CD8-positive, alpha-beta memory T cell (primary cell): ENCODE measurements at places on chromosomes 16 and 17.

DNA sequence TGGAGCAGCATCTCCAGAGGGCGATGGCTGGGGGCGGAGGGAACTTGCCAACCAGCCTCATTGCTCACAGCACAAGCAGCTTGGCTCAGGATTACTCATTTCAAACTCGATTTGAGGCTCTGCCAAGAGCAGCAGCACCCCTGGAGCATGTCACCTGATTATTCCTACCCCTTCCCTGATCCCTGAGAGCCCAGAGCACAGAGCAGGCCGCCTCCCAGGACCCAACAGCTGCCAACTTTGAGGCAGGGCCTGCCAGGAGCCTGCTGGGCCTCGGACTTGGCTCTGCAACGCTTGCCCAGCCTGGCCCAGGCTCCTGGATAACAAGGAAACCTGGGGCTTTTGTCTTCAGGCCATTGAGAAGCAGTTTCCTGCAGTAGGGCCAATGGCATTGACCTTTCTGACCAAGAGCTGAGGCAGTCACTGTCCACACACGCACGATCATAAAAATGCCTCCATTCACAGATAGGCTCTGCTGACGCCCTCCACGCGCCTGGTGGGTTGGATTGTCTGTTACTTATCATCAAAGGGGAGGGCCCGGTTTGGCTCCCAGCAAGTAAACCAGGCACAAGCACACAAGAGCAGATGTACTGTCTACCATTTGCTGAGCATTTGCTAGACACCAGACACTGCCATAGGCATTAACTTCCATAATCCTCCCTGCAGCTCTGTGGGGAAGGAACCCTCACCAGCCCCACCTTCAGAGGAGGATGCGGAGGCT, 406.6 kb upstream of the EEF2KMT start:
- DNase-seq, result no peak

GRCh38 chr16:30651124-30652004, 604 bp downstream of the PRR14 start:
- peak; percentile 68 for DNase-seq

DNA sequence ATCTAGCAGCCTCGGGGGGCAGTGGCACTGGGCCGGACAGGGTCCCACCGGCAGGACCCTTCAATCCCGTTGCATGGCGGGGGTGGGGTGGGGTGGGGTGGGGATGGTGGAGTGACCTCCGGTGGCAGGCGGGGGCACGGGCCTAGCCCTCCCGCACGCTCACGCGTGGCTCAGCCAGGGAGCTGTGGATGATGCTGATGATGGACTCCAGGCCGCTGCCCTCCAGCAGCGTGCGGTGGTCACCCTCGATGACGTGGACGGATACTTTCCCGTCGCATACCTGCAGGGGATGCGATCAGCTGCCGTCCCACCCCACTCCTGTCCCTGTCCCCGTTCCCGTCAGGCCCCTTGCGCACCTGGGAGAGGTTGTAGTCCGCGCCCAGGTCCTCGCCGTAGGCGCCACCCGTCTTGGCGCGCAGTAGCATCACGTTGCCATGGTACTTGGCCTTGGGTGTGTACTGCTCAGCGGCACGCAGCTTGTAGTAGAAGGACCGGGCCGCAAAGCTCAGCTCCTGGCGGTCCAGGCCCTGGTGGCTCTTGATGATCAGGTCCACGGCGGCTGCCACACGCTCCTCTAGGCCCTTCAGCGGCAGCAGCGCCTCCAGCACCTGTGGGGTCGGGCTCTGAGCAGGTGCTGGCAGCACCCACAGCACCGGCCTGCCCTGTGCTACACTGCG, 13.5 kb upstream of the DUS1L start:
- no peak for DNase-seq

DNA sequence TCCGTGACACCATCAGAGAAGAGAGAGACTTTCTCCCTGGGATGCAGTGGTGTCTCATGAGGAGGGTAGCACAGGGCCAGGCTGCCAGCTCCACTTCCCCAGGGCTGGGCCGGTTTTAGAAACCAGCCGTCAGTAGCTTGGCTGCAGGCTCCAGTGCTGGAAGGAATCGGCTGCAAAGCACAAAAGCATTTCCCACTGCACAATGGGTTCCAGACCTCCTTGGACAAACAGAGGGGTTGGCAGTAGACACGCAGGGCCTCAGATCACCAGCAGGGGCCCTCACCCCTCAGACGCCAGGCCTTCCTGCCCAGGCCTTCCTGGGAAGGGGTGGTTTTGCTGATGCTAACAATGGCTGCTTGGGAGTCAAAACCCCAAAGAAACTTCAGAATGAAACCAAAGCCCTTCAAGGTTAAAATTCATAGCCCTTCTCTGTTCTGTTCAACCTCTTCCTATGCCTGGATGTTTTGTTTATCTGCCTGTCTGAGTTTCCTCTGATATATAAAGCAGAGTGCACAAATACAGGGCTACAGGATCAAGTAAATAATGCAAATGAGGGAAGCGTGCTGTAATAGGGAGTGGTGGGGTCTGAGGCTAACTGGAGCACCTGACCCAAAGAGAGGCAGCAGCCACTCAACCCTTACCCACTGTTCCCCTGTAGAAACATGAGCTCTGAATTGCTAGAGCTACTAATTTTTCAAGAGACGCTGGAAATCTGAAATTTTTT, 26.2 kb downstream of the TEKT5 start:
- no peak for DNase-seq

- no peak for DNase-seq
These were observed 30.8 kb downstream of the NDEL1 start for GRCh38 chr17:8466456-8466855.

GRCh38 chr16:87140211-87141200, 176.7 kb downstream of the C16orf95 start:
- no peak for DNase-seq

DNA sequence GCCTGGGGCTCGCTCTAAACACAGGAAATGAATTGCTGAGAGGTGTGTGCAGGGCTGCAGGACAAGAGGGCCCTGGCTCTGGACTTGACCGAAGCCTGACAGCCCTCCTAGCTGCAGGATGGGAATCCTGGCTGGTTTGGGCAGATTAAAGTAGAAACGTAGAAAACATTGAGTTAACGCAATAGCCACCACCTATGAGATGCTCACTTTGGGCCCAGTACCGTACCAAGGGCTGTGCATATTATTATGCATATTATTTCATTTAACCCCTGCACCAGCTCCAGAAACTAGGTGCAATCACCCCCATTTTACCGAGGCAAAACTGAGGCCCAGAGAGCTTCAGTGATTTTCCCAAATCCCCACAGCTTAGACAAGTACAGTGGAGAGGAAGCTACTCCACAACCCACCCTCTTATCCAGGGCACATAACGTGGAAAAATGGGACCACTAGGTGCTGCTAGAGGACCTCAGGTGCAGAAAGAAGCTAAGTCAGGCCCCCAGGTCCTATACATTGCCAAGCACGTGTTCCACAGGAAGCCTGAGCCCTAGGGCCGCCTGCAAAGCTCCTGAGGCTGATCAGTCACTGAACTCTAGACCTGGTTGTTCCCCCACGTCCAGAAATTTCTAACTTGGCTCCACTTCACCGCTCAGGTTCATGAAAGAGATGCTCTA, 79.2 kb downstream of the MYH11 start:
- DNase-seq, result no peak

DNA sequence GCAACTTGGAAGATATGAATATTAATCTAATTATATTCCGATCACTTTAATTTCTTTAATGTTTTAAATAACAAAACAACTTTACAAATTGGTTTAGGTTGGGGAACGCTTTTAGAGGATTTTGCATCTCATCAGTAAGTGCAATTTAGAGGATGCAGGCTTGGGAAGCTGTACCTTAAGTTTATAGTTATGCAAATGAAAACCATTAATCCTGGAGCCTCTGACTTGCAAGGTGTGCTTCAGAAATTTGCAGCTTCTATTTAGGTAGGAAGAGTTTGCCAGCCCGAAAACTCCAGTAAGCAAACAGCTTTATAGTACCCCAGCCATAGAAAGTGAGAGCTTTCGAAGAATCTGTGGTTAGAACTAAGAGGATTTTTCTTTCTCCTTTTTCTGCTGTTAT, 547.0 kb downstream of the MAF start:
- DNase-seq, result no peak

GRCh38 chr16:12258861-12259645, 282.5 kb downstream of the SNX29 start:
- no peak for DNase-seq

- DNase-seq, result no peak
These were observed 102.7 kb downstream of the METRNL start for GRCh38 chr17:83181991-83182619.

GRCh38 chr17:63918305-63918704, 334 bp downstream of the GH1 start:
- DNase-seq, result no peak

GRCh38 chr17:72125226-72125651, 4.4 kb downstream of the SOX9 start:
- DNase-seq, result no peak

- no peak for DNase-seq
These were observed 24.9 kb downstream of the KCNJ16 start for GRCh38 chr17:70099884-70100283.

GRCh38 chr16:4792951-4793513, 2.1 kb upstream of the SMIM22 start:
- DNase-seq, result no peak

DNA sequence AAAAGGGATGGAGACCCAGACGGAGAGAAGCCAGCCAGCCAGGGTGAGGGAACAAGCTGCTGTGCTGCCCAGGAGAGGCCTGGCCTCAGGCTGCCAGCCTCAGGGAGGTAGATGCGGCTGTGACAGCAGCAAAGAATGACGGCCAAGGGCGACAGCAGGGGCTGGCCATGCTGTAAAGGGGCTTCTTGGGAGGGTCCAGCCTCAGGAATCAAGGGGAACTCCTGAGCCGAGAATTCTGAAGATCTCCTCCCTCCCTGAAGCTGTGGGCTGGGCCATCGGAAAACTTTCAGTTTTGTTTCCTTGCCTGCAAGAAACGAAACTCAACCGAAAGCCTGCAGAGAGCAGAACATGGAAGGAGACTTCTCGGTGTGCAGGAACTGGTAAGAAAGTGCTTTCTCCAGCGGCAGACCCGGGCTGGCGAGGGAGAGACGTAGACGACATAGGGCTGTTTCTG, at the start of gene XAF1:
TSS of gene XAF1 (plus strand) at position 316 of the 454 bp plus-strand sequence. CDS start at position 349, 33 bp downstream.
- DNase-seq, result peak; percentile 51

- DNase-seq, result no peak
These were observed 66.6 kb upstream of the TOX3 start for GRCh38 chr16:52613508-52613907.

GRCh38 chr17:41010441-41010840, 1.5 kb upstream of the KRTAP3-1 start:
- DNase-seq, result no peak

- no peak for DNase-seq
These were observed 179.6 kb upstream of the TNRC6C start for GRCh38 chr17:77778636-77779489.

DNA sequence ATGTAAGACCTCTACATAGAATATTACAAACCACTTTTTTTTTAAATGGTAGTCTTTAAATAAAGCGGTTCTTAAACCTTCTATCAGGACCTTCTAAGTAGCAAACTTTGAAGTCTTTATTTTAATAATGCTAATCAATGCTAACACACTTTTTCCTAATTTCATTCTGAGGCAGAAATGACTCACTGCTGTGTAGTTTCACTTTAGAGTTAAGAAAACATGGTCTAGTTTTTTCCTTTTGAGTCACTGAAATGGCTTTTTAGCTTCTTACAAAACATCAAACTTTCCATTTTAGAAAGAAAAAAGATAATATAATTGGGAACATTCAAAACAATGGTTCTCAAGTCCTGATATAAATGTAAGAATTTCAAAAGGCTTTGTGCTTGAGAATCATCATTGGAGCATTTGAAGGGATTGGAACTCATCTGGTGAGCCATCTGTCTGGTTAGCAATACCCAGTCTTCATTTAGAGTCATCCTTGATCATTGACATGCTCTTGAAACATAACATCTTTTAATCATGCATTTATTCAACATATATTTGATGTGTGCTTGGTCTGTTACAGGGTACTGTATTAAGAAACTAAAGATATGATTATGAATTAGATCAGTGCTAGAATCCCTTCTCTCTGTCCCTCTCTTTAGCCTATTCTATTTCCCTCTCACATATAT, 258.3 kb upstream of the MON1B start:
- no peak for DNase-seq

DNA sequence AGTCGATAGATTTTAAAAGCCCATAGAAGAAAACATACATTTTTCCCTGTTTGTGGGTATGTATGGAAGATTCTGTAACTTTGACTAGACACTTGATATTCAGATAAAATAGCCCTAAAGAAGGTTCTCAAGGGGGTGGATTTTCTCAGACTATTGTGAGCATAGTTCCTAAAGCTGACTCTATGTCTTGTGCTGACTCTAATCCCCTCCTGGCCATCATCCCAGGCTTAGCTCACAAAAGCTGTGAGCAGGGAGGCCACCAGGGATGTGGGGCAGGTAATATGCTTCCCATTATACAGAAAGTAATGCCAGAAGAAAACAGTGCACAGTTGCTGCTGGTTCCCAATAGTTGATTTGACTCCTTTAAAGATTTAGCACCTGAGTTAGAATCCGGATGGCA, 32.0 kb downstream of the CDH13 start:
- no peak for DNase-seq

- peak; percentile 3 for DNase-seq
These were observed 1.5 kb downstream of the CDK12 start for GRCh38 chr17:39462631-39463375.

DNA sequence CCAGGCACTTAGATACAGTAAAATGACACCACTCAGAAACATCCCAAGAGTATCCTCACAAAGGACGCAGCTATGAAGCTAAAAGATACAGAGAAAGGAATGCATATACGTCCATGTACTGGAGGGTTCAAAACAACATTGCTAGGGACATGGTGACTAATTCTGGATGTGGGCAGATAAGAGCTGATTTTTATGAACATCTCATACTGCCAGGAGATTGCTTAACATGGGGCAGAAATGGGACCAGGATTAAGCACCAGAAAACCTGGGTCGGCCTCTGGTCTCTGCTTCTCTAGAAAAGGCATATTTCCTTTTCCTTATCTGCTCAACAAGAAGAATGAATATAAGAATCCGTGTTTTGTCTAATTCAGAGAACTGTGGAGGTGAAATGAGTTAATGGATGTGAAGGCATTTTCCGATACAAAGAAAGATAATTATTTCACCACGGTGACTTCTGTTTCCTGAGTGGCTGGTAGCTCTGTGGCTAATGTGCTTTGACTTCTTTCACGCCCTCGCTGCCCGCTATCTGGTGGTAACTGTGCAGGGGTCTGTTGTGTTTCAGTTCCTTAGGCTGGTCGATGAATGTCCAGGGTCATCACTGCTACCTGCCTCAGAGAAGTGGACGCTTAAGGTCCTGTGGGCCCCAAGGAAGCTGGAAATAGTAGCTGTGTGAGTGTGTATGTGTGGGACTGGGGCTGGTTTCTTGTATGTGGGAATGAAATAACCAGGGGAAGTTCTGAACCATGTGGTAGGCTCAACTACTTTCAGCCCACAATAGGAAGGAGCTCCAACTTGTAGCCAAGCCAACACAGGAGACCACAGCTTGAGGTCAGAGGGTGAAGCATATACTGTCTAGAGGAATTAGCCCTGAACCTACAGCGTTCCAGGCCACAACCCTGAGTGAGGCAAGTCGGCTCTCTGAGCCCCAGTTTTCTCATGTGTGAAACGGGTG, 15.8 kb upstream of the CCL5 start:
- peak; percentile 35 for DNase-seq

- DNase-seq, result no peak
These were observed 12.8 kb downstream of the SMIM5 start for GRCh38 chr17:75645889-75646637.
